ENCODE measurements at places on chromosomes 12 and 14.

DNA sequence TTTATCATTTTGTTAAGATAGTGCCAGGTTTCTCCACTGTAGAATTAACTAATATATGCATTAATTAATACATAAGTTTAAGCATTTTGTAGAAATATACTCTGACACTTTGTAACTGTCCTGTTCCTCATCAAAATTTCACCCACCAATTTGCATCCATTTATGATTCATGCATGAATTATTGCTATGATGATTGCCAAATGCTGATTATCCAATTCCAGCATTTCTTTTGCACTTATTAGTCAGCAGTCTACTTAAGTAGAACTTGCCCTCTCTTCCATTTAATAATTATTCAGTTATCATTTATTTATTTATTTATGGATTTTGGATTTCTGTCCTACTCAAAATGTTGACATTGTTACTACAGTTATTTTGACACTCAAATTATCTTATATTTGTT, 72.2 kb downstream of the SLC6A15 start:
- DNase-seq: no peak

DNA sequence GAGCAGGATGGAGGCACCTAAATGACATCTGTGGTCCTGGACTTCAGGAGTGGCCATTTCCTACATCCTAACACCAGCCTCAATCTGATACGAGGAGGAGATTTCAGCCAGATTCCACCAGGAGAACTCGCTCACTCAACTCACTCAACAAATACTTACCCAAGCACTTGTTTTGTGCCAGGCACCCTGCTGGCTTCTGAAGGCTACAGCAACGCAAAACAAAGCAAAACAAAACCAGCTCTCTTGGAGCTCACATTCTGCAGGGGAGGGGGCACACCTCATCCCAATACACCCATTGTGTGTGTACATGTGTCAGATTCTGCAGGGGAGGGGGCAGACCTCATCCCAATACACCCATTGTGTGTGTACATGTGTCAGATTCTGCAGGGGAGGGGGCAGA, 144.8 kb downstream of the PIWIL1 start:
- DNase-seq: no peak

DNA sequence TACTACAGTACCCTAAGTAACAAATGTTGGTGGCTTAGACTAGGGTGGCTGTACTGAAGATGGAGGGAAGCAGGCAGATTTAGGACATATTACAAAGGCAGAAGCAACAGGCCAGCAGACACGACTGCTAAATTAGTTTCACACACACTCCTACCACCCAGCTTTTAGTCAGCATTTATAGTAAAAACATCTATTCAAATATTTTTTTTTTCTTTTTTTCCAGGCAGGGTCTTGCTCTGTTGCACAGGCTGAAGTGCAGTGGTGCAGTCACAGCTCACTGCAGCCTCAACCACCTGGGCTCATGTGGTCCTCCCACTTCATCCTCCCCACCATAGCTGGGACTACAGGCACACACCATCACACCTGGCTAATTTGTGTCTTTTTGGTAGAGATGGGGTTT, 72.9 kb downstream of the CDK17 start:
- no peak for DNase-seq

GRCh38 chr14:105499256-105500035, 8.4 kb downstream of the TEDC1 start:
- DNase-seq: no peak

DNA sequence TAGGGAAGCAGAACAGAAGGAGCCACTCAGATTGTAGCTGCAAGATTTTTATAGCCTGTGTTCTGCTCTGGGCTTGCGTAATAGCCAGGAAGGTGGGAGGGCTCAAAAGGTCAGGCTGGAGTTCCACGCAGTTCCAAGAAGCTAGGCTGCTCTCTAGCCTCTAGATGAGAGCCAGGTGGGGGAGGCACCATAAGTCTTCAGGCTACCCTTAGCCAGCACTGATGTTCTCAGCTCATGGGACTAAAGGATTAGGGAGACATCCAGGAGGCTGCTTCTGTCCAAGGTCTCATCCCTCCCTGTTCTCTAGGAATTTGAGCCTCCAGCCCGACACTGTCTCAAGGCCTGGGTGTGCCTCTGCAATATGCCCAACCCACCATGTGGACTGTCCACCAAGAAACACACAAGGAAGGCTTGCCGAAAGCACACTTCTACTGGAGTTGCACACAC, 1.7 kb downstream of the LMBR1L start:
- no peak for DNase-seq

DNA sequence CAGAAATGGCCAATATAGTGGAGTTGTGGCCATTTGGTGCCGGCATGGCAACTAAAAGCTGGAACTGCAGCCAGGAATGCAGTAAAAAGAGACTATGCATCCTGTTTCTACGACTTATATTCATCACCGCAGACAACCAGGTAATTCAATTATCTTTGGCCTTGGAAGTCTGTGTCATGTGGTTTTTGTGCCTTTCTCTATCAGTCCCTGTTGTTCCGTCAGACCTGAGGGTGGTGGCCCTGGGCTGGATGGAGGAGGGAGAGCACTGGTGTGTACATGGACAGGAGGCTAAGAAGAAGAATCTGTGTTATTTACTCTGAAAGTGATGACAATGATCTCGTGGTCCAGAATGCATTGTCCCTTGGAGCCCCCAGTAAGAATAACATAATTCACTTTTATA, 852.6 kb downstream of the VRK1 start:
- no peak for DNase-seq

DNA sequence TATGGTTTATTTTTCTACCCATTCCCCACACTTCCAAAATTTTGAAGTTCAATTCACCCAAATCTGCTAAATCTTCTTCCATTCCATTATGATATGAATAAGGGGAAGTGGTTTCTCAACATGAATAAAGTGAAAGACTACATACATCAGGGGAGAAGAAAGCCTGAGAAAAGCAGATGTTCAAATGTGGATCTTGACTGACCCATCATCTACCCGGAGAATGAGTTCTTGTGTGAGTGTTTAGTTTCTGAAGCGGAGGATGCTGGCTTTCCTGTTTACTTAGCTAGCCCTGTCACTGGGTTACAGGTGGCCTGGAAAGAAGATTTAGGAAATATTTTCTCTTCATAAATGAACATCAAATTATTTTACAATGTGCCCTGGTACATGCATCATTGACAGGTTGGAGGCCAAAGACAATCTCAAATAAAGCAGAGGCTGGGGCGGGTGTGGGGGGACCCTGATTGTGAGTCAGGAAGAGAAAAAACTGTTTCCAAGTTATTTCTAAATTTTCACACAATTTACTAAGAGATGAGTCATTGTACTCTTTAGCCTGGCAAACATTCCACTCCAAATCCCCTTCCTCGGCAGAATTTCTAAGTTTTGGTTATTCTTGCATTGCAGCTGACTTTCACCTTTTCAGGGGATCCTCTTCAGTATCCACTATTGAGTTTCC, 135.6 kb downstream of the SLC25A21 start:
- no peak for DNase-seq

GRCh38 chr14:34180869-34181268, 230.0 kb upstream of the EGLN3 start:
- DNase-seq: no peak

DNA sequence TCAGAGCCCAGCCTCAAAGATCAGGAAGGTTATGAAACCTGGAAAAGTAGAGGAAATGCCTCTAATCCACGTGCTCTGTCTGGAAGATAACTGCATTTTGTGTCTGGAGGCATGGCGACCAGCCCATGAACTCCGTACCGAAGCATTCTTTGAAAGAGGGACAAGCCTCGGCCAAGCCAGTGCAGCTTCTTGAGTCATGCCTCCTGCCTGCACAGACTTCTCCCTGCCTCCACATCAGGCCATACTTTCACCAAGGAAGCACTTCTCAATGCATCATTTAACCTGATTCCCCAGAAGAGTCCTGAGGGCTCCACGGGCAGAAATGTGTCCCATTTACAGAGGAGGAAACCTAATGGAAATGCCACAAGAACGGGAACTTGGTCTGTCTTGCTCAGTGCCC, 3.4 kb downstream of the ACTN1 start:
- no peak for DNase-seq

GRCh38 chr14:99718031-99718810, 34.1 kb downstream of the CYP46A1 start:
- peak; percentile 1 for DNase-seq

DNA sequence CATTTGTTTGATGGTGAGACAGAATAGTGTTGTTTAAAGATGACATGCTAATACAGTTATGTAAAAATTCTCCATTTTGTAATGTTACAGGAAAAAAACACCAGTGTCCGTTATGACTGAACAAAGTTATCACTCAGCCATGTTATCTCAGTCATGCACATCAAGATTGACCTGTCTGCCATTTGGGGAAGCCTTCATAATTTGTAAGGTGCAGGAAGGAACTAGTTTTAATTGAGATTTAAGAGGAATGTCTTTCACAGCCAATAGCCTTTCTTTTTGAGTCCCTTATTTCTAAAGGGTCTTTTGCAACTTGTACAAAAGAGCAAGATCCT, 432.2 kb downstream of the RAD51B start:
- DNase-seq: no peak

GRCh38 chr14:38224338-38224737, 16.6 kb downstream of the SSTR1 start:
- no peak for DNase-seq

- peak; percentile 21 for DNase-seq
Observed at GRCh38 chr12:1593174-1594005, 991 bp downstream of the FBXL14 start.

DNA sequence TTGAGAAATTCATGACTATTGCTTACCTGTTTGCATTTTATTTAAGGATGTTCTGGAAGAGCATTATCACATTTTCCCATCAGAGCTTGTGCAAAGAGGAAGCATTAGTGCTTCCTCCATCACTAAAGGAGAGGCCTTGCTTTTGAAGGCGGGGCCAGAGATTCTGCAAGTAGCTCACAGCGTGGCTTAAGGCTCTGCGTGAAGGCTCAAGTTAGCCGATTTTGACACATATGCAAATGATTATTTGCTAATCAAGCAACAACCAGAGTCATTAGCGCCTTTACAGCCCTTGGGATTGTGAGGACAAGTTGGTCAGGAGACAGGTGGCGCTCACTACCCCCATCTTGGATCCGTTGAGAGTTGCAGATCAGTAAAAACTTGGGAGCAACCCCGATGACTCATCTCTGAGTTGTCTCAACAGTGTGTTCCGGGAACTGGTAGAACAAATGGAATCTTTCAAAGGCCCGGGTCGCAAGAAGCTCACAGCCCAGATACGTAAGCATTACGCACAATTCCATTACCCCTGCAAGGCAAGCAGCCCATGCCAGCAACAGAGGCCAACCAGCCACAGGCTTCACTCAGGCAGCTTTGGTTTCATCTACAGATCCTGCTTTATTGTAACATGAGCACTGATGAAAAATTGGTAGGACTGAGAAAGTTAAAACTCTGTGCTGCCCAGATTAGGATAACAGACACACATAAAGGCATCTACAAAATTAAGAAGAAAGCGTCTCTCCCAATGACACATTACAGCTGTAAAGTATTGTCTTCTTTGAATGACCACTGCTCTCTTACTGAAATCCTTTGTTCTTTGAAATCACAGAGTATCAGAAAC, 34.9 kb upstream of the SPTSSA start:
- DNase-seq: no peak

DNA sequence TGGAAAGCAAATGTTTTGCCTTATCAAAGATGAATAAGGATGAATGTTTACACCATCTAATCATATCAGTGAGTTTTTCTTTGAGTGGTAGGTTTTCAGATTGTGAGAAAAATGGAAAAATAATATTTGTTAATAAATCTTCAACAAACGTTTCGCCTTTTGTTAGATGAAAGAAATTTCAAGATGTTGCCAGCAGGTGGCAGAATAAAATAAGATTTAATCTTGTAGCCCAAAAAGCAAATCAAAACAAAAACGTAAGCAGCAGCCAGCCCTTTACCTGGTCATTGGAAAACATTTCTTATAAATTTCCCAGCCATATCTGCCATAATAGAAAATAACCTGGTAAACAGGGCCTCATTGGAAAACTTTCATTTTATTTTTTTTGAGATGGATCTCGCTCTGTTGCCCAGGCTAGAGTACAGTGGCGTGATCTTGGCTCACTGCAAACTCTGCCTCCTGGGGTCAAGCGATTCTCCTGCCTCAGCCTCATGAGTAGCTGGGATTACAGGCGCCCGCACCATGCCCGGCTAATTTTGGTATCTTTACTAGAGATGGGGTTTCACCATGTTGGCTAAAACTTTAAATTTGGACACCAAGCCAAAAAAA, 15.4 kb upstream of the TMEM120B start:
- DNase-seq: peak; percentile 40

DNA sequence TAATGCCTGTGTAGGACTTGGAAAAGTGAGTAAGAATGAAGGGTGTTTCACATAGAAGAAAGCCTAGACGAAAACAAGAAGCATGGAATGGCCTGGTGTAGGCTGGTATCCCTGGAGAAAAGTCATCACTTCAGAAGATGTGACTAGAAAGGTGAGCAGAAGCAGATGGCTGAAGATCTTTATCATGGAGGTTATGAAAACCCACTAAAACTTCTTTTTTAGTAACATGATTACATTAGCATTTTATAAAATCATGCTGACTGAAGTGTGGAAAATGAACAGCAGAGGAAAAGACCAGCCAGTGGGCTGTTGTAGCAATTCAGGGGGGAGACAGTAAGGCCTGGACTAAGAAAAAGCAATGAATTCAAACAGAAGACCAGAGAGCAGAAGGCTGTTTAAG, 114.5 kb upstream of the G2E3 start:
- no peak for DNase-seq

DNA sequence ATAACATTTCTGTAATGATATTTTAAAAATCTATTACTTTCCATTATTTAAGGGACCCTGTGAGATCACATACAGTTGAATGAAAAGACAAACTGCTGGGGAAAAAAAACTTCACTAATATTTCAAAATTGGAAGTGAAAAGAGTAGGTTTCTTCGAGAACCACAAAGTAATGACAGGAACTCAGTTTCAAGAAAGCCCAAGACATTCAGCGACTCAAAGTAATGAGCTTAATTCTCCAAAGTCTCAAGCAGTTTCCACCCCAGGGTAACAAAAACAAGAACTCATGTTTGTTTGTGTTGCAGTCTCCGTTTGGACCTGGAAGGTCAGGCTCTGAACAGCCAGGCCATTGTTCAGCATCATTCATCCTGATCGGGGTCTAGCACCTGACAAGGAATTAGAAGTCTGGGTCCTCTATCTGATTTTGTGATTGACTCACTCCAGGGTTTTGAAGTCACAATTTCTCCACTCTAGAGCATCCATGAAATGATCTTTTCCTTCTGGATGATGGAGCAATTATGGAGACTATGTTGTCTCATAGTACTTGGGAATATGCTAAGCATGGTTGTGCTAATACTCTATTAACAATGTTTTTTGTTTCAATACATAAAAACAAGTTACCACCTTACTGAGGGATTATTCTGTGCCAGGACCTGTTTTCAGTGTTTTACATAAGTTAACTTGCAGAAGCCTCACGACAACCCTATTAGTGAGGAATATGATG, 126.9 kb downstream of the SLC25A21 start:
- DNase-seq: no peak

- no peak for DNase-seq
Observed at GRCh38 chr12:50508970-50509663, 4.3 kb downstream of the DIP2B start.

All from HEK293T (cell line).